Kidney epithelial cell (primary cell): ENCODE measurements at places on chromosomes 4 and X. TPM values are rescaled to one million over a fixed set of nuclear protein-coding genes. Genes with fewer than 3 reads are reported as not detected.

DNA sequence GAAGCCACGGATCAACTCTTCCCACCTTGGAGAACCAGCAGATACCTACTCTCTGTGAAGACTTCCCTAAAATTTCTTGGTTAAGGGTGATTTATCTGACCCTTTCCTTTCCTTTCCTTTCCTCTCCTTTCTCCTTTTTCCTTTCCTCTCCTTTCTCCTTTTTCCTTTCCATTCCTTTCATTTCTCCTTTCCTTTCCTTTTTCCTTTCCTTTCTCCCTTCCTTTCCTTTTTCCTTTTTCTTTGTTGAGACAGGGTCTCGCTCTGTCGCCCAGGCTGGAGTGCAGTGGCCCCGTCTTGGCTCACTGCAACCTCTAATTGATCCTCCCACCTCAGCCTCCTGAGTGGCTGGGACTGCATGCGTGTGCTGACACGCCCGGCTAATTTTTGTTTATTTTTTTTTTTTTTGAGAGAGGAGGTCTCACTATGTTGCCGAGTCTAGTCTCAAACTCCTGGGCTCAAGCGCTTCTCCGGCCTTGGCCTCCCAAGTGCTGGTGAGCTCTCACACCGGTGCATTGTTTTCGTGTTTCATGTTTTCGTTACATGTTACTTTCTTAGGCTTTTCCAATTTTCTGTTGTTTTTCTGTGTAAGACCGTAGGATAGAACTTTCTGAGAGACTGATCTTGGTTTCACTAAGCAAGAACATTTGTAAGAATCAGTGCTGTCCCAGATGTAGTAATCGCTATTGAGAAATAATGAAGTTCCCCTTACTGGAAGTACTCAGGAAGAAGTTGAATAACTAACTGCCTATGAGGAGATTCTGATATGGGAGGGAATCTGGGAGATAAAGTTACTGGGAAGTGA lies 2.0 kb downstream of the TMEM165 start:
- no peak for DNase-seq

DNA sequence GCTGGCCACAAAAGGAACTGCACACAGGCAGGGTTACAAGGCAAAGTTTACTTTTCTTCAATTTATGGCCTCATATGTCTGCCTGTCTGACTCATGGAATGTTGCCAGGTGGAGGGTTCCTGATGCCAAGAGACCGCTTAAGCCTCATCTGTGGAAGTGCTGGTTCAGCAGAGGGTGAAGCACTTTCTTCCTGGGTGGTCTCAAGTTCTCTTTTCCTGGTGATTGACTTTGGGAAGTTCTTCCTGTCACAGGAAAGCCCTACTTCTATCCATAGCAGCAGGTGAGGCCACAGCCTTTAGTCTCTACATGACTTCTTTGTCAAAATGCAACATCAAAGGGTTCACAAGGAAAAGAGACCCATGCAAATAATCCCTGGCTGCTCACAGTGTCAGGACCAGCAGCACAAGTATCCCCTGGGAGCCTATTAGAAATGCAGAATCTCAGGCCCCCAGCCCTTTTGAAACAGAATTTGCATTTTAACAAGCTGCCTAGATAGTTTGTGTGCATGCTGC lies 81.4 kb upstream of the IGFBP7 start:
- DNase-seq, result peak; percentile 51

DNA sequence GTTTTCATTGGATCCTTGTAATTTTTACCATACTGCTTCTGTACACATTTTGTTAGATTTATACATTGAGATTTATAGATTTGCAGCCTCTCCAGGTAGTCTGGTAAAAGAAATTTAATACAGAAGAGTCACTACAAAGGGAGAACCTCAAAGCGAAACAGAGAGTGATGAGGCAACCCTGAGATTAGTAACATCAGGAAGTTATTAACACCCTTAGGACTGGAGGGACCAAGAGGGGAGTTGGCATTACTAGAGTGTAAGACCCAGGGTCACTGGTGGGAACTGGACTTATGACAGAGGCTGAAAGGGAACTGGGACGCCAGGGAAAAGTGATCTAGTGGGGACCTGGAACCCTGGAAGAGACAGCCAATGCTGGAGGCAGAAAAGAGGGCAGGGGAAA lies 20.6 kb upstream of the MAML3 start:
- DNase-seq, result no peak

DNA sequence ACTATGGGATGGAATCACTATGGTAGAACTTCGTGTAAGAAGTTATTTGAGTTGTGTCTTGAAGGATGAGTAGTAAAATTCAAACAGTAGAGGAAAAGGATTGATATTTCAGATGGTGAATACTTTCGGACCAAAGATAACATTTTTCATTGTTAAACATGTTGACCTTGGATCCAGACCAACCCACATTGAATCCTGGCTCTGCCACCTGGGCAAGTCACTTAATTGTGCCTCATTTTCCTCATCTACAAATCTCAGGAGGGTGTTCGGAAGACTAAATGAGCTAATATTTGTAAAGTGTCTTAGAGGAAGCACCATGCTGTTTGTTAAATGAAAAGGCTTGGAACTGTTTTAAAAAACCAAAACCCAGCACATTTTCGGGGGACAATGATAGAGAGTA lies 1.4 kb upstream of the AIFM1 start:
- DNase-seq, result no peak

DNA sequence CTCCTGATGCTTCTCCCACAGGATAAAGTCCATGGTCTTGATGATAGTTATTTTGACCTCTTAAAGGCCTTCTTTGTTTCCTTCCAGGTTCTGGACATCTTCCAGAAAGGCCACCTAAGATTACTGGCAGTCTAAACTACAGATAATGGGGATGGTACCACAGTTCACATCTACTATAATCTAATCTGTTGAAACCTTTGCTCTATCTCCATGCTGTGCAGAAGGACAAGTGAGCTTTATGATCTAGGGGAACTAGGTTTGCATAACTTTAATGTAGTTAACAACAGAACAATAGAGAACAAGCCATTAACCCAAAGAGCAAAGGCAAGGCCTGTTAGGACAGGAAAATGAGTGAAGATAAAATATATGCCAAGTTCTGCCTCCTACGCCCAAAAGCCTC lies 103.9 kb upstream of the KLHL13 start:
- no peak for DNase-seq

DNA sequence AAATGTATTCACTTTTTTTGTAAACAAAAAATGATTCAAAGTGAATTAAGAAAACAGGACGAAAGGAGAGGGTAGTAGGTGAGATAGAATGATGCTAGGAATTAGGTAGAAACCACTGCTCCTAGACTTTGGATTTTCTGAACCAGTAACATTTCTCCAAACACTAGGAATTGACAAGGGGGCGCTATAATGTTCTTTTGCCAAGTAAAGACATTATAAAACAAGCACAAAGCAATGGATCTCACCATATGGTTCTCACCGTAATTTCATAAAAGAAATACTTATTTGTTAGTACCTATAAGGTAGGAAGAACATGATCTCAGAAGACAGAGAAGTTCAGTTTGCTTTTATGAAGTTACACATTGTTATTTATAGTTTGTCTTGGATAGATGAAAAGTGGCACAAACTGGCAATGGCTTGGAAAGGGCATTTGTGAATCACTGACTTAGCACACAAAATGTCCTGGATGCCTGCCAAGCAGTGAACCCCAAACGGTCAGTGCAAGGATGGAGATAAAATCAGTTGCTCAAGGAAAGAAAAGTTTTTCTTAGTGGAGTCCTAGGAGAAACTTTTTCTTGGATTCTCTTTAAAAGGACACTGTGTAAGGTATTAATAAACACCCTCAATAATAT lies 8.1 kb upstream of the TBC1D1 start:
- no peak for DNase-seq

GRCh38 chr4:187883049-187883448 lies 112.5 kb upstream of the ZFP42 start:
- DNase-seq, result no peak

GRCh38 chrX:12439416-12439815 lies 301.1 kb downstream of the FRMPD4 start:
- DNase-seq, result no peak

GRCh38 chr4:6024313-6024960 lies 6.2 kb upstream of the C4orf50 start:
- no peak for DNase-seq

NAA11 gene
- not detected in 2 replicates for total RNA-seq

CT45A1 gene
- total RNA-seq, result not detected in 2 replicates

MAGEC1 gene
- not detected in 2 replicates for total RNA-seq

DCAF4L1 gene
- total RNA-seq, result 0.13 and 0.48 TPM in 2 replicates

ASMTL gene
- 15.9 and 16.3 TPM in 2 replicates for total RNA-seq

GDPD2 gene
- total RNA-seq, result 0.07 TPM in 1 of 2 replicates, not detected in the other

OPRPN gene
- not detected in 2 replicates for total RNA-seq
